T-helper 1 cell (primary cell): ENCODE measurements at places on chromosomes 3 and 15.

DNA sequence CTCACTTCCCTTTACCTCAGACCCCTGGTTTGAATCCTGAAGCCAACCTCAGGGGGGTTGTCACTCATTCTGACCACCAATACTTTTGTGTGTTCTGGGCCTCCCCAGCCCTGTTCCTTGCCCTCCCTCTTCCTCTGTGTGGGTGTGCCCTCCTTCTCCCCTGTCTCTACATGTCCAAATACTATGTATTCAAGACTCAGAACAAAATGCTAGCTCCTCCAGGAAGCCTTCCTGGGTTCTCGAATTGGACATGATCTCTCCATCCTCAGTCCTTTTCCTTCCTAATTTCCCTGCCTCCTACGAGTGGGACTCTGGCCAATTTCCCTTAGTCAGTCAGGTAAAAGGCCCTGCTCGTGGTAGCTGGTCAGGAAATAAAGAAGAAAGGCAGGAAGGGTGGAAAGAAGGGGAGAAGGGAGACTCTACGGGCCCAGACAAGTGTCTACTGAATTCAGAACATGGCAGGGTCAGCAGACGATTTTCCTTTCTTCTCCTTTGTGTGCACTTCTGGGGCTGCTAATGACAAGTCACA is 79.7 kb downstream of the BDH1 start:
- DNase-seq: no peak

GRCh38 chr3:62622553-62623174 is 249.3 kb upstream of the FEZF2 start:
- no peak for DNase-seq

- no peak for DNase-seq
These were observed 13.5 kb downstream of the BFSP2 start for GRCh38 chr3:133413161-133414020.

GRCh38 chr3:100402256-100402655 is 917 bp downstream of the LNP1 start:
- DNase-seq: no peak

DNA sequence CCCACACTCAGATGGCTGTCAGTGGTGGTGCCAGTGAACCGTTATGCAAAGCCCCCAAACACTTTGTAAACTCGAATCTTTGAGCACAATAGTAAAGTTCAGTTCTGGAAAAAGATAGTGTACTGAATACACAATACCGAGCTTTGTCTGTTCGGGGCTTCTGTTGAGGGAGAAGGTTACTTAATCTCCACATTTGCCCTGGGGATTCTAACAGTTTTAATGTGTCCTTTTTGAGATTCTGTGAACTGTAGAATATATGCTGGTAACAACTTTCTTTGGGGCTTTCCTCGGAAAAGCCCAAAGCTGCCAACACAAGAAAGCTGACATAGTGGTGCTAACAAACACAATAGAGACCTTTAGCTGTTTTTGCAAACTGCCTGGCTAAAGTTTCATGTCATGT is 686.5 kb downstream of the ROBO1 start:
- no peak for DNase-seq

DNA sequence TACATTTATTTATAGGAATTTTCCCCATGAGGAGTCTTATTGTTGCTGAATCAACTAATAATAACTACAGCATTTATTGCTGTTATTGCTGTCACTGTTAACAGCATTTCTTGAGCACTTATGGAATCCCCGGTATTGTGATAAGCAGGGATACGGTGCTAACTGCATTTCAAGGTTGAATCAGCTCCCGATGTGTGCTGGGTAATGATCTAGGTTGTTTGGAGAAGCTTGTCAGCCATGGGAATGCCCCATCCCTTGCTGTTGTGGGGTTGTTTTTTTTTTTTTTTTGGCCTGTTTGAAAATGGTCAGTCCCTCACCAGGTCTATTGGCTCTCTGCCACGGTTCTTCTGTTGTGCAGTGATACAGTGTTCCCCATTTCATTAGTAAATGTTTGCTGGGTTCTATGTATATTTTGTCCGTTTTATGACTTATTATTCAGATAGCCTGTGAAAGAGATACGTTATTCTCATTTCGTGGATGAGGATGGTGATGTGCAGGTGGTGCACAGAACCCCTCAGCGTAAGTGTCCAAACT is 48.5 kb downstream of the MED12L start:
- DNase-seq: no peak

- DNase-seq: no peak
These were observed 287.6 kb downstream of the SOX2 start for GRCh38 chr3:181999314-181999713.

DNA sequence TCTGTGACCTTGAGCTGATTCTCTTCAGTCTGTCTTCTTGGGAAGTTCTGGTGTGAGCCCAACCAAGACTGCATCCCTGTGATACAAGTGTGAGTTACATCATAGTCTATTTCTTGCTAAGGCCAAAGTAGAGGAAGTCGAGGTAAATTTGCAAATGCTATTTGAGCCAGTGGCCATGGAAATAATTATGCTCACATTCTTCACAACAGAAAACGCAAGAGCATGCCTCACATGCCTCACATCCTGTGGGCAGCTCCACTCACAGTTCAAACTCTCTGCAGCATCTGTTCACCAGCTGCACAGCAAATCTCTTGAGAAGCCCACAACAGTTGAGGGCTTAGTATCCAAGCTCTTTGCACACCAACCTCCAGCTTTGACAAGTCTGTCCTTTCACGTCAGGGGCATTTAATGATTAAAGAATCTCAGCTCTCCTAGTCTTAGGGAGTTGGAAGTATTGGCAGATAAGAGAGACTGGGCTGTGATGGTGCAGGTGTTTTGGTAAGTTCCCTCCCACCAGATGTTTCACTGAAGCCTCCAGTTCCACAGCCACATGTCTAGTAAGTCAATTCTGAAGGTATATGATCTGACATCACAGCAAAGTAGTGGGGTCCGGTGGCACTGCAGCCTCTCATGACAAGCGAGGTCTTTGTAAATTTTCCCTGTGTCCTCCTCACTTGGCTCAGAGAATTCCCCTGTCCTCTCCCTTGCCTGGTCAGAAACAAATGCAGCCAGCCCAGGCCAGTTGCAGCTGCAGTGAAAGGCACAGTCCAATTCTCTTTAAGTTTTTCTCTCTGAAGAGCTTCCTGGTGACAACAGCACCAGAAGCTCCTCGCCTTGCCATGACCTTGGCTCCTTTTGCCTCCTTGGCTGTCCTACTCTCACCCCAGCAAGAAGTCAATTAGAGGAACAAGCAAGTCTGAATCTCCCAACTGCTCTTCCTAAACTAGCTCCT is 166.1 kb downstream of the SSR3 start:
- DNase-seq: no peak

- DNase-seq: no peak
These were observed 338.8 kb upstream of the DNAJC19 start for GRCh38 chr3:181328346-181328745.
